ENCODE measurements at places on chromosomes 12 and 14. TPM values are rescaled to one million over a fixed set of nuclear protein-coding genes. Genes with fewer than 3 reads are reported as not detected.
A peak's percentile ranks its signal among the peaks of the same experiment; 100 is the strongest.

DNA sequence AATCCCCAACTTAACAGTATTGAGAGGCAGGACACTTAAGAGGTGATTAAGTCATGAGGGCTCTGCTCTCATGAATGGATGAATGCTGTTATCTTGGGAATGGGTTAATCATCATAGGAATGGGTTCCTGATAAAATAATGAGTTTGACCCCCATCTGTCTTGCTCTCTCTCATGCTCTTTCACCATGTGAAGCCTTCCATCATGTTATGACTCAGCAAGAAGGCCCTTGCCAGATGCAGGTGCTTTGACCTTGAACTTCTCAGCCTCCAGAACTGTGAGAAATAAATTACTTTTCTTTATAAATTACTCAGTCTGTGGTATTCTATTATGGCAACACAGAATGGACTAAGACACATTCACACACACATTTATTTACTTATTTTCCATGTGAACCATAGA, 89.0 kb upstream of the PPM1H start:
- H3K36me3 ChIP-seq, result no peaks in the 10 kb centered on the region
- H3K4me3 ChIP-seq, result no peak overlapping the region
- no peak overlapping the region for H3K27ac ChIP-seq
- H3K4me1 ChIP-seq, result no peaks in the 10 kb centered on the region
- H3K27me3 ChIP-seq, result no peaks in the 10 kb centered on the region
- DNase-seq, result no peak

Gene SERPINA1
- 34.3 TPM for total RNA-seq

DNA sequence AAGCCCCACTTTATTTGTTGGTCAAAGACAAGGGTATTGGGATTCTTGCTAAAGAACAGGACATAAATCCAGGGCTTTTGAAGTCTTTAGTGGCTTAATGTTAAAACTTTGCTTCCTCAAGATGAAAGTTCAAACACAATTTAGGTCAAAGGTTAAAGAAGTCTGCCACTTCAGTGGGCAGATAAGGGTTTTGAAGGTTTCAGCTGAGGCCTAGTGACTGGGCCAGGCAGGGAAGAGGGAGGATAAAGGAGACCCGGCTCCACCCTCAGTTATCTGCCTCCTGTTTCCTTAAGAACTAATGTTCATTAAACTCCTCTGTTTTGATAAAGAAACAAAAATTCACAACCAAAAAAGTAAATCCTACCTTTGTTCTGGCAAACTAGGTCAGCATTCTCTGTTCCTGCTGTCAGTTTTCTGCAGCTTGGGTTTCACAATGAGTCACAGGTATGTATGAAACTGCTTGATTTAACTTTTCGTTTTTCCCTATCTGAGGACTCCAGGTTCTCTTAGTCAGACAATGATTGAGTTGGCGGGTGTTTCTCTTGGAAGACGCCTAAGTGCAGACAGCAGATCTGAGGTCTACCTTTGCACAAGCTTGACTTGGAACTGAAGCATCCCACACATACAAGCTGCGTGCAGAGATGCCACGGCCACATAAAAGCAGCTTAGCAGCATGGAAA, 208.3 kb downstream of the EXOC5 start:
- no peak overlapping the region for H3K4me3 ChIP-seq
- no peaks in the 10 kb centered on the region for H3K27me3 ChIP-seq
- H3K27ac ChIP-seq, result no peak overlapping the region
- no peaks in the 10 kb centered on the region for H3K4me1 ChIP-seq
- no peaks in the 10 kb centered on the region for H3K36me3 ChIP-seq

Gene SERPINA6
- total RNA-seq, result not detected

Gene APOF
- total RNA-seq, result not detected

Gene ALDH2
- 66.4 TPM for total RNA-seq

GRCh38 chr14:89215114-89215513, 201.9 kb downstream of the FOXN3 start:
- no peak for DNase-seq
- no peaks in the 10 kb centered on the region for H3K27me3 ChIP-seq
- H3K36me3 ChIP-seq, result no peaks in the 10 kb centered on the region
- H3K4me3 ChIP-seq, result no peak overlapping the region
- H3K27ac ChIP-seq, result peak overlapping the region; percentile 56

DNA sequence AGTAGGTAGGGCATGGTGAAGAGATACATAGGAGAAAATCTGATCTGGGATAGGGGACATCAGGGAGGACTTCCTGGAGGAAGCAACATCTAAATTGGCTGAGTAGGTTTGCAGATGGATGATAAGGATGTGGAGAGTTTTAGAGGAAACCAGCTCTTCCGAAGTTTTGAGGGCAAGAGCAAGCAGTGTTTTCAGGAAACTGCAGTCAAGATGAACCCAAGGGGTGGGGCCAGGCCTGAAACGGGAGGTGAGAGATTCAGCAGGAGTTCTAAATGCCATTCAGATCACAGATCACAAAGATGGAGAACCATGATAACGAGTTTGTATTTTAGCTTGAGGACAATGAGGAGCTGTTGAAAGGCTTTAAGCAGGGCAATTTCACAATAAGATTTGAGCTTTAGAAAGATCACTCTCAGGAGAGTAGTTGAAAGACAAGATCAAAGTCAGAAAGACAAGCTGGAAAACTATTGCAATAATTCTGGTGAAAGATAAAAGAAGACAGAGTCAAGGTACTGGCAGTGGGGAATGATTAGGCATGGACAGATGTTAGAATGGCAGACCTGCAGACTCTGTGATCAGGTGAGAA, 70.1 kb upstream of the PLXNC1 start:
- DNase-seq, result no peak
- H3K4me3 ChIP-seq, result no peak overlapping the region
- H3K4me1 ChIP-seq, result no peaks in the 10 kb centered on the region
- H3K36me3 ChIP-seq, result no peaks in the 10 kb centered on the region
- H3K27ac ChIP-seq, result no peak overlapping the region

DNA sequence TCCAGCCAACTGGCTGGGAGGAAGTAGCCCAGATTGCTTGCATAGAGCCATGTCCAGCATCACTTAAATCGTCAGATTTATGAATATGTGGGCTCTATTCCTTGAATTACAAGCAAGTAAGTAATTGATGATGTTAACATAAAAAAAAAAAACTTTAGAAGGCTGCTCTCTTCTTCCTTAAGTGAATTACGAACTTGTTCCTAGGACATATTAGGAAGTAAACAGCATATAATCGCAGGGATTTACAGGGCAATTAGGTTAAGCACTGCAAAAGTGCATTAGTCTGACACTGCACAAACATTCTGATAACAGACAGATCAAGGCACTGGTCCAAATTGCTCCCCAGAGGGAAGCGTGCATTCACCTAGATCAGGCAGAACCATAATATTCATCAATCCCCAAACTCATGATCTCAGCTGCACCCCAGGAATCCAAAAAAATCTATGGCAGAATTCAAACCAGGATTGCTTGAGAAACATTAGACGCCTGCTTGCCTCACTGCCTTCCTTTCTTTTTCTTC, 293.2 kb downstream of the TMEM132D start:
- no peak overlapping the region for H3K27ac ChIP-seq
- no peak overlapping the region for H3K4me3 ChIP-seq
- no peaks in the 10 kb centered on the region for H3K36me3 ChIP-seq
- no peaks in the 10 kb centered on the region for H3K4me1 ChIP-seq

- DNase-seq, result no peak
- H3K27me3 ChIP-seq, result no peaks in the 10 kb centered on the region
- no peak overlapping the region for H3K4me3 ChIP-seq
- H3K4me1 ChIP-seq, result no peaks in the 10 kb centered on the region
- no peak overlapping the region for H3K27ac ChIP-seq
Observed at GRCh38 chr14:20247646-20248246, 8.7 kb downstream of the OR11H4 start.

Gene STYX
- total RNA-seq, result 5.2 TPM

DNA sequence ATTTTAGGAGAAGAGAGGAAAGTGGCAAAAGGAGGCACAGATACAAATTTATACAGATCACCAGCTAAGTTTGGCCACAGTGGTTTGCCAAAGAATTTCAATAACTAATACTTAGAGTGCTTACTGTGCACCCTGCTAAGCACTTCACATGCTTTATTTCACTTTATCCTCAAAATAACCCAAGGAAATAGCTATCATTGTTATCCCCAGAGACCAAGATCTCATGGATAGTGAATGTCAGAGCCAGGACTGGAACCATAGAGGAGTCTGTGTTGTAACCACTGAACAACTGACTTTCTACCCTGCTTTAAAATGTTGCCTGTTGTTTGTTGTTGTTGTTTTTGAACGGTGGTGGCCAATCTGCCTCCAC, 1.3 kb upstream of the TCP11L2 start:
- H3K27me3 ChIP-seq, result no peaks in the 10 kb centered on the region
- peak overlapping the region; percentile 88 for H3K27ac ChIP-seq
- peak overlapping the region; percentile 90 for H3K4me3 ChIP-seq
- peaks cover 12% of the 10 kb centered on the region for H3K4me1 ChIP-seq
- no peak for DNase-seq

Gene C1S
- total RNA-seq, result 273 TPM

Gene KLRC2
- total RNA-seq, result not detected

GRCh38 chr14:61355892-61356325, 34.5 kb downstream of the PRKCH start:
- no peaks in the 10 kb centered on the region for H3K4me1 ChIP-seq
- no peak for DNase-seq
- no peaks in the 10 kb centered on the region for H3K36me3 ChIP-seq
- H3K27me3 ChIP-seq, result no peaks in the 10 kb centered on the region
- H3K4me3 ChIP-seq, result no peak overlapping the region

DNA sequence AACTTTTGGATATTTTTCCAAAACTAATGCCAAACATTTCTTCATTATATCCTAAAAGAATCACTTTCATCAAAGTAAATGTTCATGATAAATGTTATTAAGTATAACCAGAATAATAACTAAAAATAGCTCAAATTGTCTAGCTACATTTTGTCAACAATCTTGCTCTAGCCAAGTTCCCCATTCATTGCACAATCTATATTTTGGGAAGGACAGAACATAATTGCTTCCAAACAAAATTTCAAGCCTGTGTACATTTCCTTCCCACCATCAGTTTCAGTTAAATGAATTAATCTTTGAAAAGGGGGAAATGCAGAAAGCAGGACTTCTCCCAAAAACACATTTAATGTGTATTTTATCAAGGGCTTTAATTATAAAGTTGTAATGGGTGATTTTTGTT, 98.0 kb upstream of the PLEKHG7 start:
- H3K27me3 ChIP-seq, result no peaks in the 10 kb centered on the region
- no peaks in the 10 kb centered on the region for H3K36me3 ChIP-seq
- no peaks in the 10 kb centered on the region for H3K4me1 ChIP-seq
- no peak for DNase-seq
- H3K4me3 ChIP-seq, result no peak overlapping the region
- H3K27ac ChIP-seq, result peak overlapping the region; percentile 4

Gene CLEC9A
- total RNA-seq, result not detected

DNA sequence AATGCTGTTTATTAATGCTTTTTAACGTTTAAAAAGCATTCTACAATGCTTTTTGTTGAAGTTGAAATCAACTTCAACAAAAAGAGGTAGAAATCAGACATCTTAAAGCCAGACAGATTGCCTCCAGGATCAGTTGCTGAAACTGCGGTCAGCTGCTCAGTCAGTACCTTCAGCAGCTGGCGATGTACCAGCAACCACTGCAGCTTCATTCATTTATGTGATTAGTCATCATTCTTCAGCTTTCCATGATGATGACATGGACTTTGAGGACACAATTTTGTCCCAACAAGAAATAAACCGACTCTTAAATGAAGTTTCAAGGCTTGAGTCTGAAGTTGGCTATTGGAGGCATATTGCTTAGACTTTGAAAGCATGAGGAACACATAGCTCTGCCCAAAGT, 31.5 kb upstream of the NUAK1 start:
- H3K4me1 ChIP-seq, result no peaks in the 10 kb centered on the region
- no peak overlapping the region for H3K4me3 ChIP-seq
- no peak overlapping the region for H3K27ac ChIP-seq
- DNase-seq, result no peak
- no peaks in the 10 kb centered on the region for H3K27me3 ChIP-seq

- H3K27ac ChIP-seq, result no peak overlapping the region
- no peak for DNase-seq
- H3K4me3 ChIP-seq, result no peak overlapping the region
- H3K4me1 ChIP-seq, result no peaks in the 10 kb centered on the region
Observed at GRCh38 chr12:57810450-57810849, 8.1 kb downstream of the AVIL start.

Gene PCBP2
- total RNA-seq, result 354 TPM

GRCh38 chr14:67665868-67666267, 8.6 kb downstream of the VTI1B start:
- H3K4me1 ChIP-seq, result no peaks in the 10 kb centered on the region
- no peak overlapping the region for H3K27ac ChIP-seq
- DNase-seq, result no peak
- H3K36me3 ChIP-seq, result peaks cover 4% of the 10 kb centered on the region
- H3K4me3 ChIP-seq, result no peak overlapping the region

GRCh38 chr12:82593901-82594396, 92.8 kb upstream of the TMTC2 start:
- no peaks in the 10 kb centered on the region for H3K4me1 ChIP-seq
- H3K36me3 ChIP-seq, result no peaks in the 10 kb centered on the region
- DNase-seq, result no peak
- no peaks in the 10 kb centered on the region for H3K27me3 ChIP-seq
- H3K4me3 ChIP-seq, result no peak overlapping the region

DNA sequence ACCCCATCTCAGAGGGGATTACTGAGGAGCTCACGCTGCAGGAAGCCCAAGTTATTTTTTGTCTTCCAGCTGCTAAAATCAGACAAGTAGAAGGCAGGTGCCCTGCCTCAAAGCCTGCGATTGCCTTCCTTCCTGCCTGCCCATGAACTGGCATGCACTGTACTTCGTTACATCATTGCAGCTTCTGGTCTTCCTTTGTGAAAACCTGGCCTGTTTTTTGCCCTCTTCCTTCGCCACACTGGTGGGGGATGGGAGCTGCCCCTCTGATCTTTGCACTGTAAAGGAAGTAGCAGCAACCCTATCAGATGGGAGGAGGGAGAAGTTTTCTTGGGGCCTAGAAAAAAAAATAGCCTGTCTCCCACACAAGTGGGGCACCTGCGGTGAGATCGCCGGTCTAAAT, 1098.7 kb downstream of the BCL11B start:
- H3K27me3 ChIP-seq, result no peaks in the 10 kb centered on the region
- H3K4me3 ChIP-seq, result no peak overlapping the region
- no peak for DNase-seq
- H3K36me3 ChIP-seq, result no peaks in the 10 kb centered on the region

Gene LMO3
- 20.2 TPM for total RNA-seq

DNA sequence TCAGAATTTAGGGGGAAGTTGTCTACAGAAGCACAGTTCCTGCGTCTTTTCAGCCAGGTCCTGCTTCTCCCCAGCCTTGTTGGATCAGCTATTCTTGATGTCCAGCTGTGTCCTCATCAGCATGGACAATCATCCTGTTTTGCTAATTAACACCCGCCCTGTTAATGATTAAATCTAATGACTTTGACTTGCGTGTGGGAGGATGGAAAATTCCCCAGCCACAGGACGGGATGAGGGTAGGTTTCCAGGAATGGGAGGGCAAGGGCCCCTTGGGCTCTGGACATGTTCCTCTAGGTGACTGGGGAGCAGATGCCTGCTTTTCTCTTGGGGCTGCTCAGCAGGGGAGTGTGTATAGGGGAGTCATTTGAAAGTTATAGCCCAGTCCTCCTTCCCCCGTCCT, 5.3 kb upstream of the PPP1R1A start:
- no peak overlapping the region for H3K27ac ChIP-seq
- no peak overlapping the region for H3K4me3 ChIP-seq
- no peaks in the 10 kb centered on the region for H3K36me3 ChIP-seq
- no peak for DNase-seq

GRCh38 chr12:13005649-13006048, 5.6 kb upstream of the HEBP1 start:
- no peak overlapping the region for H3K27ac ChIP-seq
- no peaks in the 10 kb centered on the region for H3K27me3 ChIP-seq
- H3K4me3 ChIP-seq, result no peak overlapping the region
